Lower lobe of right lung (tissue), 2 donors: ENCODE measurements at places on chromosomes 1 and 21. TPM values are rescaled to one million over a fixed set of nuclear protein-coding genes. Genes with fewer than 3 reads are reported as not detected.

DNA sequence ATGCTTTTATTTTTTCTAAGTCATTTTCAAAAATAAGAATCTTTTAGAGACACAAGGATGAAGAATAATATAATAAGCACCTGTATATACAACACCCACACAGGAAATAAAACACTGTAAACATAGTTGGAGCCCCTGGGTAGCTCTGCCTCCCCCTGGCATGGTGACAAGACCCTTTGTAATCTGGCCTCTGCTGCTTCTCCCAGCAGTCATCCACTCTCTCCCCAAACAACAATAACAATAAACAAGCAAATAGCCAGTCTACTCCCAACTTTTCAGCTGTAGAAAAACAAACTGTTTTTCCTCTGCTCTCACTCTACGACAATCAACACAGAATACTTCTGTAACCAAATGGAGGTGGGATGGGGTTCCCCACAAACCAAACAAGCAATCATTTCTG, 110.1 kb downstream of the CSMD2 start:
- H3K27ac ChIP-seq: no peak overlapping the region
- no peaks in the 10 kb centered on the region for H3K4me1 ChIP-seq
- H3K36me3 ChIP-seq: no peaks in the 10 kb centered on the region
- H3K4me3 ChIP-seq: no peak overlapping the region
- DNase-seq: no peak

GRCh38 chr1:111856411-111857185, 100.9 kb downstream of the DDX20 start:
- no peaks in the 10 kb centered on the region for H3K36me3 ChIP-seq
- no peaks in the 10 kb centered on the region for H3K4me1 ChIP-seq
- H3K4me3 ChIP-seq: no peak overlapping the region

GRCh38 chr1:58136387-58136786, 410.1 kb downstream of the OMA1 start:
- no peaks in the 10 kb centered on the region for H3K27me3 ChIP-seq
- H3K4me3 ChIP-seq: no peak overlapping the region

FAM151A gene
- total RNA-seq: not detected

ADIPOR1 gene
- 110 TPM for total RNA-seq

DEPDC1 gene
- 1.2 TPM for total RNA-seq

DIO1 gene
- not detected for total RNA-seq

PPM1J gene
- total RNA-seq: 0.30 TPM

DNA sequence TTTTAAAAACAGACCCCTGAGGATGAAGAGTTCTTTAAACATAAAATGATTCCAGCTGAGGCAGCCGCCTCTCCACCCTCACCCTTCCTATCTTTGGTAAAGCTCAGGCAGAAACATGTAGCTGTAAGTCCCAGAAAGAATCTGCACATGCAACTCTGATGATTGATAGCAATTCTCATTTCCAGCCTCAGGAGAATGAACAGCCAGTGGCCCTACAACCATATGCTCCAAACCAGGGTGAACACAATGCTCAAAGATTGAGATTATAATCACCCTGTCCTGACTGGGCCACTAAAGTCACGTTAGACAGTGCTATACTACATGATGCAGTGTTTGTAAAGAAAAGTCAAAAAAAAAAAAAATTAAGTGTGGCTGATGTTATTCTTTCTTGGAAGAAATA, 80.2 kb downstream of the LMX1A start:
- no peaks in the 10 kb centered on the region for H3K36me3 ChIP-seq
- no peak overlapping the region for H3K27ac ChIP-seq
- H3K4me3 ChIP-seq: no peak overlapping the region
- H3K27me3 ChIP-seq: peaks cover 6% of the 10 kb centered on the region
- H3K4me1 ChIP-seq: no peaks in the 10 kb centered on the region

GRCh38 chr1:43059640-43060574, 101.2 kb upstream of the SLC2A1 start:
- no peak overlapping the region for H3K4me3 ChIP-seq
- H3K4me1 ChIP-seq: peaks cover 13% of the 10 kb centered on the region
- no peaks in the 10 kb centered on the region for H3K36me3 ChIP-seq
- no peak overlapping the region for H3K27ac ChIP-seq
- DNase-seq: no peak

GRCh38 chr1:186559601-186560116, 98.7 kb upstream of the PDC start:
- H3K36me3 ChIP-seq: no peaks in the 10 kb centered on the region
- no peaks in the 10 kb centered on the region for H3K4me1 ChIP-seq
- H3K27ac ChIP-seq: no peak overlapping the region

GRCh38 chr1:4627353-4627752, 27.1 kb upstream of the AJAP1 start:
- H3K4me3 ChIP-seq: no peak overlapping the region
- H3K36me3 ChIP-seq: no peaks in the 10 kb centered on the region
- no peaks in the 10 kb centered on the region for H3K4me1 ChIP-seq
- no peak for DNase-seq
- H3K27me3 ChIP-seq: peaks cover 4% of the 10 kb centered on the region

DNA sequence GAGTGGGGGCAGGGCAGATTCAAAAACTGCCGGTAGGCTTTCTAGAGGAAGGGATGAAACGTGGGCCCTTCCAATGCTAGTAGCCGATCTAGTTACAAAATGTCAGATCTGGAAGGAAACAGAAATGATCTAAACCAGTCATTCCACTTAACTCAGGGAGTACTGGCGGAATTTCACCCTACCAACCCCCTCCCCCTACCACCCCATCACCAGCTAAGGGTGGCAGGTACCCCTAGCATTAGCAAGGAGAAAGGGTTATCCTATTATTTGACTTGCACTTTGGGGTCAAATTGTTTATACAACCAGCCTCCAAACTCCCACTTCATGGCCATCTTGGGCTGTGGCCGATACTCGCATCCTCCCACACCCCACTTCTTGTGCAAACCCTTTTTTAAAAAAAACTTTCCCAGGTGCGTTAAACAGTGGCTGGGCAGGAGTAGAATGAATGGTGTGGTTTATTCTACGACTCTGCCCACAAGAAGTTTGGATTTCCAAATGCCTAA, 644 bp upstream of the MRPL24 start:
- DNase-seq: no peak
- no peaks in the 10 kb centered on the region for H3K27me3 ChIP-seq
- H3K27ac ChIP-seq: peak overlapping the region; percentile 89
- H3K4me1 ChIP-seq: peaks cover 41% of the 10 kb centered on the region
- peak overlapping the region; percentile 87 for H3K4me3 ChIP-seq

PEAR1 gene
- total RNA-seq: 14.8 TPM

DNA sequence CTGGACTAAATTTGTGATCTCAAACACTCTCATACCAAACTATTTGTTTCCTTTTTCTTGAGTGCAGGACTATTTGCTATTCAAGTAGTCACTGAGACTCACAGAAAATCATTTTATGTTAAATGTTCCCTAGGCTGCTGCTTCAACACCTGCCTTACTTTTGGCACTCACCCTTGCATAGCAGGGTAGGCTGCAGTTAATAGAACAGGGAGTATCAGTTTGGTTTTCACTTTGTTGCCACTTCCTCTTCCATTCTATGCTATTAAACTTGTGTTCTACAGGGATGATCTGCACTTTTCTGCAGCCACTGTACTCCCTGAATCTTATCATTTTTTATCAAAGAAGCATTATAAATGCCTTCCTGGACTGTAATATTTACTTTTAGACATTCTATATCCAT, 148.7 kb upstream of the PRMT6 start:
- no peaks in the 10 kb centered on the region for H3K4me1 ChIP-seq
- H3K27ac ChIP-seq: no peak overlapping the region
- DNase-seq: no peak
- H3K27me3 ChIP-seq: no peaks in the 10 kb centered on the region
- H3K4me3 ChIP-seq: no peak overlapping the region
- no peaks in the 10 kb centered on the region for H3K36me3 ChIP-seq

MEX3A gene
- 0.74 TPM for total RNA-seq

GRCh38 chr1:2208309-2209239, 14.0 kb upstream of the FAAP20 start:
- H3K27me3 ChIP-seq: no peaks in the 10 kb centered on the region
- peak overlapping the region; percentile 6 for H3K4me3 ChIP-seq
- H3K27ac ChIP-seq: peak overlapping the region; percentile 84
- DNase-seq: peak; percentile 86

DNA sequence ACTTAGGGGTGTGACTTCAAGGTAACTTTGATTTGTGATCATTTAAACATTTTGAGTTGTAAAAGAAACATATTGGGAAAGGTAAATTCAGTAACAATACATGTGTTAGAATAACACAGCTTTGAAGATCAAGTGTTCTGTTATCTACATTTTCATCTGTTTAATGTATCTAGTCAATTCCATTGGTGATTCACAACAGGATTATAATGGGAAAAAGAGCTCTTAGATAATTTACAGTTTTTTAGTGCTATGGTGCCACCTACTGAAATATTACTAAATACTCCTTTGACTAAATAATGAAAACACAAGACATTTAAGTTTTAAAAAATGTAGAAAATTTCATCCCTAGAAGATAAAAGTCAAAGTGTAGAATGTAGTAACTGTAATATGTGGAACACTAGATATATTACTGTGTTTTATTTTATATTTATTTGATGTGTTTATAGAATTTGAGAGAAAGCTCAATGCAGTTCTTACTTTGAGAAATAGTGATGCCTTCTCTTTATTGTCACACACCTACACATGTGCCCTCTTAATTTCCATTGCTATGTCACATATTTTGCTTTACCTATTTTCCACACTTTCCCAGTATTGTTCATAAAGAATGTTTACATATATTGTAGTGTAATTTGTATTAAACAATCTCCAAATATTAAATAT, 47.4 kb downstream of the PTPRC start:
- no peak overlapping the region for H3K4me3 ChIP-seq
- H3K4me1 ChIP-seq: peaks cover 27% of the 10 kb centered on the region
- H3K27me3 ChIP-seq: no peaks in the 10 kb centered on the region
- H3K36me3 ChIP-seq: no peaks in the 10 kb centered on the region
- DNase-seq: no peak
- H3K27ac ChIP-seq: no peak overlapping the region

GRCh38 chr1:244603498-244603897, 49.4 kb upstream of the DESI2 start:
- no peak overlapping the region for H3K27ac ChIP-seq
- DNase-seq: no peak
- no peaks in the 10 kb centered on the region for H3K36me3 ChIP-seq
- no peaks in the 10 kb centered on the region for H3K27me3 ChIP-seq
- H3K4me3 ChIP-seq: no peak overlapping the region
- H3K4me1 ChIP-seq: peaks cover 7% of the 10 kb centered on the region

IL23R gene
- total RNA-seq: 0.18 TPM

- peak overlapping the region; percentile 11 for H3K27ac ChIP-seq
- peaks cover 3% of the 10 kb centered on the region for H3K4me1 ChIP-seq
- DNase-seq: no peak
These were observed 30.0 kb downstream of the LRRC3 start for GRCh38 chr21:44485254-44485793.

DNA sequence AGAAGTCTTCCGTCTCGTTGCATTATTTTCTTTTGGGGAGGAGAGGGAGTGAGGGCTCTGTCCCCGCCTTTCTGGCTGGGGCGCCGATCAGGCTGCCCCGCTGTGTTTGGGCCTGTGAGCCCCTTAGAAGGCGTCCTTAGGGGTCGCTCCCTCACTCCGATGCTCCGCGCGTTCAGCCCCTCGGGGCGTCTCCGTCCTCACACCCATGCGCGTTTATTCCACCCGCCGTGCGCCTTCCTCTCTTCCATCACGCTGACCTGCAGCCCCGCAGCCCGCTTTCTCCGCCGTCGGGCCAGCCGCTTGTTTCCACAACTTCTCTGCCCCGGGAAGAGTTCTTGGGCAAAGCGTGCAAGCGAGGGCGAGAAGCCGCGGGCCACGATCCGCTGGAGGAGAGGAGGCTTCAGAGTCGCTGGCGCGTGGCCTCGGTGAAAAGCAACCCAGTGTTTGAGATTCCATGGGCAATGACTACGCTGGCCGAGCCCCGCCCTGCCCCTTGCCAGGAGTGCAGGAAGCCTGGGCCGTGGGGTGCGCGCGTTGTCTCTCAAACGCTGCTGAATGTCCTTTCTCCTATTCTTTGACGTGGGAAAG, 27.7 kb downstream of the TRIM11 start:
- H3K36me3 ChIP-seq: no peaks in the 10 kb centered on the region
- H3K27ac ChIP-seq: peak overlapping the region; percentile 37
- H3K27me3 ChIP-seq: peaks cover 7% of the 10 kb centered on the region
- peak overlapping the region; percentile 56 for H3K4me3 ChIP-seq

DNA sequence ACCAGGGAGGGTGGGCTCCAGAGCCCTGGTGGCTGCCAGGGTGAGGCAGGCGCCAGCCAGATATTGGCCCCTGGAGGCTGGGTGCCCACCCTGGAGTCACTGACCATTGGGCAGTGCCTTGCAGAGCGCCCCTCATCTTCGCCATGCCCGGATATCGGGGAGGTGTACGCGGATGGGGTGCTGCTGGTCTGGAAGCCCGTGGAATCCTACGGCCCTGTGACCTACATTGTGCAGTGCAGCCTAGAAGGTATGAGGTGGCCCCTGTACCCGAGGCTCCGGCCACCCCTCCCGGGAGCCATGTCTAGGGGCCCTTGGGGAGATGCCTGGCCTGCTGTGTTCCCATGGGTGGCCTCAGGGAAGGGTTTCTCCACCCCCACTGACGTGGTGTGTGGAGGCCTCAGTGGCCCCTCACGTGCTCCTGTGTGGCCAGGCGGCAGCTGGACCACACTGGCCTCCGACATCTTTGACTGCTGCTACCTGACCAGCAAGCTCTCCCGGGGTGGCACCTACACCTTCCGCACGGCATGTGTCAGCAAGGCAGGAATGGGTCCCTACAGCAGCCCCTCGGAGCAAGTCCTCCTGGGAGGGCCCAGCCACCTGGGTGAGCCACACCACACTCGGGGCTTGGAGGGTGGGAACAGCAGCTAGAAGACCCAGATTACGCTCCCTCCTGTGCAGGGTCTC, 30.9 kb downstream of the TRIM11 start:
- H3K27ac ChIP-seq: peak overlapping the region; percentile 14
- H3K4me3 ChIP-seq: no peak overlapping the region
- peaks cover 7% of the 10 kb centered on the region for H3K27me3 ChIP-seq
- no peaks in the 10 kb centered on the region for H3K36me3 ChIP-seq

DNA sequence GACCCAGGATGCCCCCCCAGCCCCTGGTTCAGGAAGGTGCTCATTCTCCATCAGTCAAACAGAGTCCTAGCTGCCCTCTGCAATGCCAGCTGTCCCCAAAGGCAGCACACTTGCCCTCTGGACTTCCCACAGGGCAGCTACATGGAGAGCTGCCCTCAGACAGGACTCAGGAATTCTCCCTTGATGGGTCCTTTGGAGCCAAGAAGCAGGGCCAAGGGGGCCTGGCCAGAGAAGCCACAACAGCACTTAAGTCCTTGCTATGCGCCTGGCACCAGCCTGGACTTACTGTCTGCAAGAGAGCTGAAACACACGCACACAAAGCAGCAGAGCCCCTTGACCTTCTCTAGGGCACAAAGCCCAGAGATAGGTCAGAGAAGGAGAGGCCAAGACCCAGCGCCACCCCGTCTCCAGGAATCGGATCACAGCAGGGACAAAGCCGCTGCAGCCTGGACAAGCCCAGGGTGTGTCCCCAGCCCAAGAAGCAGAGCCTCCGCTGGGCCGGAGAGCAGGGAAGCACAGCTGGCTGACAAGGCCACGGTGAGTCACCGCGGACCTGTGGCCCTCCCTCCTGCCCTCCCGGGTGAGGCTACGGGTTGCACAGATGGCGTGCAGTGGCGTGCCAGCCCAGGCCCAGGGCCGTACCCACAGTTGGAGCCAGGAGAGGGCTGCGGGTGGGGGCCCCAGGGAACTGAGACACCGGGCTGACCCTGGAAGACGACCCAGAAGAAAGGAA, 1.7 kb downstream of the WNT9A start:
- peak; percentile 84 for DNase-seq
- H3K4me3 ChIP-seq: peak overlapping the region; percentile 62
- peaks cover 37% of the 10 kb centered on the region for H3K4me1 ChIP-seq

GRCh38 chr1:19799230-19800075, at the start of gene TMCO4:
TMCO4 (minus strand) TSS chr1:19799916; CDS start chr1:19780758, 19,158 bp downstream.
- peak within 1 kb of the TSS; percentile 76 for H3K4me3 ChIP-seq
- peak within 1 kb of the TSS; percentile 87 for H3K27ac ChIP-seq
- DNase-seq: peak; percentile 87
- H3K36me3 ChIP-seq: no peaks in the 10 kb centered on the region

TMEM54 gene
- total RNA-seq: 44.0 TPM

C1QA gene
- total RNA-seq: 935 TPM

PDE9A gene
- total RNA-seq: 12.8 TPM
